ENCODE measurements at places on chromosomes 12 and 14.

DNA sequence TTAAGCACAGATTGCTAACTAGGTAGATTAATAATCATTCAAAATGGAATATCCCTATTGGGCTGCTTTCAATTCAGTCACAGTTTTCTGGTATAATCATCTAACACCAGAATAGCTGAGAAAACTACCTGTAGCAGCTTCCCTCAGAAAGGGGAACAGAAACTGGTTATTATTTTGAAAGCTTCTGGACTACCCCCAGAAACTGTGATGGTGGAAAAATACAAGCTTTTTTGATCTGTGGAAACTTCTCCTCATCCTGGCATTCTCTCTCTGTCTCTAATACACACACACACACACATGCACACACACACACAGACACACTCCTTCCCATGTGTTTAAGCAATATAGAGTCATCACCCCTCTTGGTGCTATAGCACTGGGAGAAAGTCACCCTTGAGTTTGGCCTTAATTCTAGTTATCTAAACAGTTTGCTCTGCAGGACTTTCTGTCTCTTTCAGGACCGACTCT lies 251.5 kb upstream of the LMO3 start:
- DNase-seq: no peak

GRCh38 chr12:123097561-123098084 lies 53.3 kb downstream of the PITPNM2 start:
- DNase-seq: no peak

DNA sequence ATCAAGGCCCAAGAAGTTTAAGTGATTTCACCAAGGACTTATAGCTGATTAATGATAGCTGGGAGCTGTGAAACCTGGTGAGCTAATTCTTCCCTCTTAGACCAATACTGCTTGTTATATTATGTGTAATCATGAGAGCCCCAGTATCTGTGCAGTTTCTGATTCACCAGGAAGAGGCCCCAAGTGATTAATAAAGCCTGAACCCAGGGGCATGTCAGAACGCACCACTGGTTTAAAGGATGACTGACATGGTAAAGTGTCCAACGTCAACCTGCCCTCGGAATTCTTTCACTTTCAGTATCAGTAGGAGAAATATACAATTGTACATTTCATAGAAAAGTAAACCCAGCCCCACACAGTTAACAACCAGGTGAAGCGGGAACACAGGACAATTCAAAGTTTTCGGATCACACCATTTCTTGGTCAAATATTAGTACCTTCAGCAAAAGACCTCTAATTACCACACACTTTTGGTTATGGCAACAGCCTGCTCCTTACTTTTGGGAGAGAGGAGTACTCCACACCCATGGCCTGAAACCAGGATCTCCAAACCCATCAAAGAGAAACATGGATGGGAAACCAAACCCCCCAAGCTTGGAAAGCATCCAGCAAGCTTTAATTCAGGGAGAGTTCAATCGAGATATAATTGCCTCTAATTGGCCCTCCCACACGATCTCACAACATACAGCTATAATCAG lies 28.5 kb downstream of the TMCC3 start:
- DNase-seq: no peak

GRCh38 chr12:85309125-85309566 lies 29.1 kb downstream of the ALX1 start:
- no peak for DNase-seq
